ENCODE measurements at places on chromosomes 7 and 10. TPM values are rescaled to one million over a fixed set of nuclear protein-coding genes. Genes with fewer than 3 reads are reported as not detected.

The ANKRD30A gene
- total RNA-seq, result not detected

The TMEM213 gene
- not detected for total RNA-seq

The VGF gene
- total RNA-seq, result 10.3 TPM

The ACHE gene
- total RNA-seq, result not detected

The ADRB1 gene
- total RNA-seq, result not detected

Data from Daoy (cell line).